ENCODE measurements at places on chromosomes 7 and 10. TPM values are rescaled to one million over a fixed set of nuclear protein-coding genes. Genes with fewer than 3 reads are reported as not detected.

CPN1 gene
- 0.69 TPM for total RNA-seq

TRPV6 gene
- 0.10 TPM for total RNA-seq

GNGT1 gene
- total RNA-seq, result not detected

GRCh38 chr10:33698033-33698432 lies 363.6 kb upstream of the NRP1 start:
- DNase-seq, result no peak
